ENCODE measurements at places on chromosomes 4 and X.

DNA sequence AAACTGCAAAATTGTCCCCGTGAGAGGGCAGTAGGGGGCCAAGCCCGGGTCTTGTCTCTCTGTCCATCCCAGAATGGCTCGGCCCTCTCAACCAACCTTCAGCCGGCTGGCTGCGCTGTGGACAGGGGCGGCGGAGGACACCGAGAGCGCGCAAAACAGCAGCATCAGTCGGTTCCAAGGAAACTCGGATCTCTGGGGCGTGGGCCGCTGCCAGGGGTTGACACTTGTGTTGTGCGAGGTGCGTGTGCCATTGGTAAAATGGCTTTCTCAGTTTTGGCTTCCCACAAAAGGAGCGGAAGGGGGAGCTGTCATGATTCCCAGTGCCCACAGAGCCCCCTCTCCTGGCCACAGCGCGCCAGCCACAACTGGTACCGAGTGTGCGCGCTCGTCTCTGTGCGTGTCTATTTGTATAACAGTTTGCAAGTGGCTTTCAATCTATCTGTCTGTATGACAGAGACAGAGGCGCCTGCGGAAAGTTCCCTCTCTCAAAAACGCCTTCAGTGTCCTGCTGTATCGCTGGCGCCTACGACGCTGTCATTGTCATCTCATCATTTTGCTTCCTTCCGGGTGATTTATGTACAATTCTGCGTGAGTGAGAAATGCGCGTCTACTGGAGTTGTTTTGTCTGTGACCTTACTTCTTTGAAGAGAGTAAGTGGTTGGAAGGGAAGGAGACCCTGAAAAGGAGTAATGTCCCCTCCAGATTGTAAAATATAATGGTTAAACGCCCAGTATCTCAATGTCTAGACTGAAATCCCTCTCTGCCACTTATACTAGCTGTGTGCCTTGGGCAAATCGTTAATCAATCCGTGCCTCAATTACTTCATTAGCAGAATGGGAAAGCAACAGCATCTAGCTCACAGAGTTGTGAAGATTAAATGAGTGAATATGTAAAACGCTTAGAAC lies 1.8 kb downstream of the DKK2 start:
- DNase-seq: peak; percentile 3

DNA sequence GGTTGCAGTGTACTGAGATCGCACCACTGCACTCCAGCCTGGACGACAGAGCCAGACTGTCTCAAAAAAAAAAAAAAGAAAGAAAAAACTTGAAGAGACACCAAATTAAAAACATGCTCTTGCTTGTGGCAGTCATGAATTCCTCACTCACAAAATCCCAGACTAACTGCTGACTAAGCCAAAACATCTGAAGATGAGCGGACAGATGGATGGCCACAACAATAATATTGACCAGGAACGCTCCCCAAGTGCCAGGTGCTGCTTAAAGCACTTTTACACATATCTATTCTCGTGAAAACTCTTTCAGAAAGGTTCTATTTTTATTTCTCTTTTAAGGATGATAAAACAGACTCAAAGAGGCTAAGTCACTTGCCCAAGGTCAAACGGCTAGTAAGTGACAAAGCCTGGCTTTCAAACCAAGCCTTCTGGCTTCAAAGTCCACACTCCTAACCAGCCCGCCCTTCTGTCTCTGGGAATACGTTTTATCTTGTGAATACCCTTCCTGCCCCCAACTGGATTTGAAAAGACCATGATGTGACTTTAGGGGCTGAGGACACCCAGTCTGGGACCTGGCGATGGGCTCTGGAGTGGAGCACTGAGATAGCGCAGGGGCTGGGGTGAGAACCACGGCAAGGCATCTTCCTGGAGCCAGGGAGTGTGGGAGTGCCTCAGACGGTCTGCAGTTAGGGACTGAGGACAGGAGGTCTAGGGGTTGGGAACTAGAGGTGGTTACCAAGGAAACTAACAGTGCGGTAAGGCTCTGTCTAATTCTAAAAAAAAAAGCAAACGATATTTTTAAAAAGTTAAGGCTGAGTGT lies 9.5 kb upstream of the CXCR3 start:
- no peak for DNase-seq

DNA sequence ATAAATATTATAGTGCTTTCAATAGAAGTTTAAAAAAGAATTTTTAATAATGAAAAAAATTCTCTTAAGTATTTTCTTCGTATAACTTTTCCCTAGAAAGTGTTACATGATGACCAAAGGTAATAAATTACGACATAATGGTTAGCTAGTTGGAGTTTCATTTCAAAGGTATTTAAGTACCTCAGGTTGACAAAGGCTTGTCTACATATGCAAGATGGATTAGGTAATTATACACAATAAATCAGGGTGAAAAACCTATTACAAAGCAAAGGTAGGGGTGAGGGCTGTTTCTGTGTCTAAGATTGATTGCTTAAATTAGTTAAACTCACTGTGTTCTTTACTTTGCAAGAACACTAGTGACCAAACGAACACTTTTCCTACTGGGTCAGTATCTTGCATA lies 508.5 kb upstream of the FAT1 start:
- DNase-seq: no peak

DNA sequence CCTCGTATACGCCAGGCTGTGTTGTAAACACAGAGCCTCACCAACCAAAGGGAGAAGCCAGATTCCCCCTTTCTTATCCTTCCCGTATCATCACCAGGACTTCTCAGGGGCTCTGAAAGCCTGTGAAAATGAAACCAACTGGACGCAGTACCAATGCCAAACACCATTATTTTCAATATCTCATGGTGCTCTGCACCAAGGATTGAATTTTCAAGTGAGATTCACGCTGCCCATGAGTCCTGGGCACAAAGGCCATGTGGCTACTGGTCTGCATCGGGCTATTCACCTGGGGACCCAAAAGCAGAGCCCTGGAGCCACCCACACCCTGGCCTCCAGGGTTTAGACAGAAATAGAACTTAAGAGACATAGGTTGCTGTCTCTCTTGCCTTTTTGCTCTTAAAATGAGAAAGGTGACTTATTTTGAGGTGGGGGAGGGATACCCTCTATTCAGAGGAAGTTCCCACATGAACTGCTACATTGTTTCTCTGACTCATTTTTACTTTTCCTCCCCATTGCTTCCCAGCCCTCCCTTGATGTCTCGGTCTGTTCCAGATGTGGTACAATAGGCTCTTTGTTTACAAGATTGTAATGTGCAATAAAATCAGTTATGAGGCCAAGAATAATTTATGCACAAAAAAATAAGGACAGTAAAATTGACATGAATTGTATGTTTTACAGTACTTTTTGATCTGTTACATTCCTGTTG lies 55.4 kb downstream of the MAML3 start:
- no peak for DNase-seq

GRCh38 chrX:2502120-2502667 lies 1.4 kb upstream of the DHRSX start:
- DNase-seq: no peak

Measured in NCI-H510A treated with DMSO at 0.1 percent for 48 hours (cell line).